ENCODE measurements at places on chromosomes 16 and 17.

DNA sequence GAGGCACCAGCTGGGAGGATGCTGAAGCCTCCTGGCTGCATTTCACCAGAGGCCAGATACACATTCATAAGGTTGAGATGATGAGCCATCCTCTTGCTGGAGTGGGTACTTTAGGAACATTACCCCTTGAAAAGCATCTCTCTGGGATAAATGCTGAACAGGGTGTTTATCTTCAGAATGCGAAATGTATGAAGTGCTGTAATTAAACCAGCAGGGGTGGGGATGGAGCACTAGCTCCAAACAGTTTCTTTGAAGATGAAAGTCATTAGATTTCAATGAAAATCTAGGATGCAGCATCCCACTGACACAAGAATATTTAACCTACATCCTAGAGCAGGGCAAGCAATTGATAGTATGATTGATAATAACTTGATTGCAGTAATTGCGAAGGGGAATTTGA is 158.1 kb downstream of the CYLD start:
- no peaks in the 10 kb centered on the region for H3K4me1 ChIP-seq
- H3K4me3 ChIP-seq, result no peak overlapping the region
- H3K27ac ChIP-seq, result no peak overlapping the region
- H3K27me3 ChIP-seq, result no peaks in the 10 kb centered on the region

DNA sequence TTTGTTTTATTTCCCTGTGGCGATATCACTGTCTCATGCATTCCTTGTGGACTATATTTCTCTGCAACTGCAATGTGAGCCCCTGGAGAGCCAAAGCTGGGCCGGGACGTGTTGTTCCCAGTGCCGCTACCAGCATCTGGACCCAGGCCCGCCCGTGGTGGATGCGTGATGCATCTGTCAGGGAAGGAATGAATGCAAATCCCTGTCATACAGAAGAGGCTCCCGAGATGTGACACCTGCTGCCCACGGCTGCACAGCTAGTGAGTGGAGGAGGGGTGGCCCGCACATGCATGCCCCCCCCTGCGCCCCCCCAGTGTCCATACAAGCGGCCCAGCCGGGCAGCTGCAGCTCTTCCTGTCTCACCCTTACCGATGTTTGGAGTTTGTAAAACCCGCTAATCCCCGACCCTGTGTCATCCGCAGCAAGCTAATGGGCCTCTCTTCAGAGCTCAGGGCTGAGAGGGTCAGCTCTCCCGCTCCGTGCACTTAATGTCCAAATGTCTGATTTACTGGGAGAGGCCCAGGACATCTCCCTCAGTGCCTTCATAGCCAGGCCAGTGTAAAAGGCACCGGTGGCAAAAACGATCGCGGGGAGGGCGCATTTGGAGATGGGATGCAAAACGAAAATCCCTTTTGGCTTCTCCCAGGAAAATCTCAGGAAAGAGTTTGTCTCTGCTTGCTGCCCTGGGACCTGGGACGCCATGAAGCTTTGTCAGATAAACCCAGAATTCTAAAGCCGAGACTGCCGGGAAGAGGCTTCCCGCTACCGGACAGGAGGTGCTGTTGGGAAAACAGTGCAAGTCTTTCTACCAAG is 91.8 kb downstream of the FOXL1 start:
- H3K36me3 ChIP-seq, result no peaks in the 10 kb centered on the region
- H3K27me3 ChIP-seq, result peaks cover 10% of the 10 kb centered on the region
- H3K4me1 ChIP-seq, result peaks cover 33% of the 10 kb centered on the region
- H3K4me3 ChIP-seq, result no peak overlapping the region
- DNase-seq, result no peak

DNA sequence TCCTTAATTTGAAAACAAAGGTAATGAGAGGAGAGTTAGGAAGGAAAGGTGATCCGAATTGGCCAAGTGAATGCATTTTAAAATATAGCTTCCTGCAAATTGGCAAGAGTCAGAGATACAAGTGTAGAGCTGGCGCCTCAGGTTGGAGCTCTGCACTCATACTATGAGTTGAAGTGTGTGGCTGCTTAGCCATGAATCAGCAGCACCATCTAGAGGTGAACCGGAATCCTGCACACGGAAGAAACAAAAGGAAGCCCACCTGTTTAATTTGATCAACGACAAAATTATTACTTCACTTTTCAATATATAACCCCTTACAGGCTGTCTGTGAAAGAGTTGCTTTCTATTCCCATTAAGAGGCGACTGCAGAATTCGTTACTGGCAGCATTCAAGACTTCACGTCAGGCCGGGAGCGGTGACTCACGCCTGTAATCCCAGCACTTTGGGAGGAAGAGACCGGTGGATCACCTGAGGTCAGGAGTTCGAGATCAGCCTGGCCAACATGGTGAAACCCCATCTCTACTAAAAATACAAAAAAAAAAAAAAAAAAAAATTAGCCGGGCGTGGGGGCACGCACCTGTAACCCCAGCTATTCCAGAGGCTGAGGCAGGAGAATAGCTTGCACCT is 1253.7 kb upstream of the CDH8 start:
- no peaks in the 10 kb centered on the region for H3K4me1 ChIP-seq
- peak; percentile 48 for DNase-seq
- H3K27me3 ChIP-seq, result no peaks in the 10 kb centered on the region

GRCh38 chr17:38467491-38467890 is 39.2 kb downstream of the ARHGAP23 start:
- peaks cover 84% of the 10 kb centered on the region for H3K36me3 ChIP-seq
- H3K4me3 ChIP-seq, result no peak overlapping the region
- no peak overlapping the region for H3K27ac ChIP-seq
- no peak for DNase-seq

DNA sequence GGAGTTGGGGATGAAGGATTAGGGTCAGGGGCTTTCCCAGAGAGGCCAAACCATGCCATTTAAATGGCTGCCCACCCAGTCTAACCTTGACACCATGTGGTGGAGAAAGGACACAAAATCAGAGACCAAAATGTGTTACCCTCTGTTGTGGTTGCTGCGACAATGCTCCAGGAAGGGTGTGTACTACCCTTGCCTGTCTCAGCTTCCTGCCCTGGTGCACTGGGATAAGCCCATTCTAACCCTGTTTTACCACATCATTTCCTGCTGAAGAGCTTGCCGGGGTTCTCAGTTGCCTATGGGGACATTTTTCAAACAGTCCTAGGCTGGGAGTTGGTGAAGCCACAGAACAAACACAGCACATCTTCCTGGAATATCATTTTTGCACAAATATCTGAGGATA is 4.9 kb downstream of the OR4D1 start:
- no peak overlapping the region for H3K27ac ChIP-seq
- H3K27me3 ChIP-seq, result peaks cover 47% of the 10 kb centered on the region
- H3K4me3 ChIP-seq, result no peak overlapping the region
- H3K36me3 ChIP-seq, result no peaks in the 10 kb centered on the region
- no peak for DNase-seq
- peaks cover 11% of the 10 kb centered on the region for H3K4me1 ChIP-seq

GRCh38 chr17:59496178-59496577 is 69.2 kb upstream of the DHX40 start:
- H3K27ac ChIP-seq, result no peak overlapping the region
- no peak for DNase-seq
- no peaks in the 10 kb centered on the region for H3K36me3 ChIP-seq

DNA sequence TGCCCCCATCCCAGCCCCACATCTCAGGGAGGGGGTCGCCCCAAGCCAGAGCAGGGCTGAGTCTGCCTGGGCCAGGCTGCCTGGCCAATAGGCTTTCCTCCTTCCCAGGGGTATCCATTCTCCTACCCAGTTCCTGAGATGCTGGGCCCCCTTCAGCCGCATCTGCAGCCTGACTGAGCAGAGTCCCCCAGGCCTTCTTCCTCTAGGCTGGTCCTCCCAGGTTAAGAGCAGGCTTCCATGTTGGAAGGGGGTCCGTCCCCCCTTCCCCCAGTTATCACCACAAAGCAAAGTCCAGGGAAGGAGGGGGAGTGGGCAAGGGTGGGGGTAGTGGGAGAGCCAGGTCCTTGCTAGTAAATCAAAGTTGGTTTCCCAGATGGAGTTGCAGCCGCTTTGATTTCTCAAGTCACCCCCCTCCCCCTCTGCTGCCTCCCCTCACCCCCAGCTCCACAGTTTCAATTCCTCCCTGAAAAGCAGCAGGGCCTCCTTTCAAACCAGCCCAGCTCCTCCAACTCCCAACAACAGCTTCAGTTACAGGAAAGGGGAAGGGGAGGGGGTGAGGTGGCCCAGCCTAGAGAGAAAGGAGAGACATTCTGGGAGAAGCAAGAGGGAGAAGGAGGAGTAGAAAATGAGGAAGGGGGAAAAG is 9.5 kb upstream of the FZD2 start:
- no peak for DNase-seq
- H3K36me3 ChIP-seq, result no peaks in the 10 kb centered on the region
- no peak overlapping the region for H3K4me3 ChIP-seq
- H3K27me3 ChIP-seq, result no peaks in the 10 kb centered on the region

DNA sequence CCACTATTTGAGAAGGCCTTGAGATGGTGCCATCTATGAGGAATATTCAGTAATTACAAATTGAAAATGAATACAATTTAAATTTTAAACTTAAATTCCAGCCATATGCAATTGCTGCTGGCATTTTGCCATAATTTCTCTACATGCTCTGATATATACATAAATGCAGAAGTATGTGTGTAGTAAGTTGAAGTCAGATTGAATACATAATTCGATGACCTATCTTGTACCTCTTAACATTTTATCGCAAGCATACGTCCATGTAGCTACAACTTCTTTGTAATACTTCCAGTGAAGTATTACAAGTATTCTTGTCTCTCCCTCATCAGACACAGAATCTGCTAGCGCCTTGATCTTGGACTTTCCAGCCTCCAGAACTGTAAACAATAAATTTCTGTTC is 26.0 kb downstream of the CDH11 start:
- H3K36me3 ChIP-seq, result no peaks in the 10 kb centered on the region
- H3K27ac ChIP-seq, result no peak overlapping the region
- H3K4me1 ChIP-seq, result no peaks in the 10 kb centered on the region

- H3K4me3 ChIP-seq, result peak overlapping the region; percentile 88
- DNase-seq, result no peak
- no peak overlapping the region for H3K27ac ChIP-seq
- H3K36me3 ChIP-seq, result no peaks in the 10 kb centered on the region
- no peaks in the 10 kb centered on the region for H3K27me3 ChIP-seq
- H3K4me1 ChIP-seq, result peaks cover 14% of the 10 kb centered on the region
Measured at GRCh38 chr17:35568561-35568960, 7.9 kb upstream of the SLFN14 start.

DNA sequence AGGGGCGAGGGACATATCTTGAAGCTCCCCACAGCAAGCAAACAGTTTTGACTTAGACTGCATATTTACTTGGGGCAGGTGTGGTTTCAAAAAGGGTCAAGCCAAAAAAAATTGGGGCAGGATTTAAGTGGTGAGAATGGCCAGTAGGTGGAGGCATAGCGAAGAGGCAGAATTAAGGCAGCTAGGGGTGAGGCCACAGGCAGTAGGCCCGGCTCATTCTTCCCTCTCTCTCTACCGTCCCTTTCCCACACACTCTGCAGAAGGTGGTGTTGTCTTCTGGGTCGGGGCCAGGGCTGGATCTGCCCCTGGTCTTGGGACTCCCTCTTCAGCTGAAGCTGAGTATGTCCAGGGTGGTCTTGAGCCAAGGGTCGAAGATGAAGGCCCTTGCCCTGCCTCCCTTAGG is 2.6 kb downstream of the SHBG start:
- DNase-seq, result no peak
- peaks cover 17% of the 10 kb centered on the region for H3K4me1 ChIP-seq
- H3K27me3 ChIP-seq, result no peaks in the 10 kb centered on the region
